Endothelial cell of umbilical vein (primary cell): ENCODE measurements at places on chromosomes 1 and 21. TPM values are rescaled to one million over a fixed set of nuclear protein-coding genes. Genes with fewer than 3 reads are reported as not detected.

DNA sequence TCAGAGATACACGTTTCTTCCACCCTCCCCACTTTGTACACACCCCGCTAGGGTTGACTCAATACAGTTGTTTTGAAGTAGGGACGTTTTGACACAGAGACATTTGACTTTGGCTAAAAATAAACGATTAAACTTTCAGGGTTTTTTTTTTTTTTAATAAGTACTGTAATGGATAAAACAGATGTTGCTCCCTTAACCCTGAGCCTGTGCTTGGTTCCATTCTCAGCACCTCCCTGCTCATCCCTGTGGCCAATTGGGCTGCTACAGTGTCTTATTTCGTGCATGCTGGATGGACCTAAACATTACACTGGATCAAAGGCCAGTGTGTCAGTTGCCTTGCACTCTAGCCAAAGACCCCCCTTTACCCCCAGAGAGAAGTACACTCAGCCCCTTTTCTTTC lies 16.9 kb downstream of the GRHL3 start:
- no peak for DNase-seq

- DNase-seq = no peak
These were observed 207.1 kb upstream of the DEPDC1 start for GRCh38 chr1:68703921-68704354.

- no peak for DNase-seq
These were observed 19.6 kb downstream of the SLC27A3 start for GRCh38 chr1:153794624-153795329.

DNA sequence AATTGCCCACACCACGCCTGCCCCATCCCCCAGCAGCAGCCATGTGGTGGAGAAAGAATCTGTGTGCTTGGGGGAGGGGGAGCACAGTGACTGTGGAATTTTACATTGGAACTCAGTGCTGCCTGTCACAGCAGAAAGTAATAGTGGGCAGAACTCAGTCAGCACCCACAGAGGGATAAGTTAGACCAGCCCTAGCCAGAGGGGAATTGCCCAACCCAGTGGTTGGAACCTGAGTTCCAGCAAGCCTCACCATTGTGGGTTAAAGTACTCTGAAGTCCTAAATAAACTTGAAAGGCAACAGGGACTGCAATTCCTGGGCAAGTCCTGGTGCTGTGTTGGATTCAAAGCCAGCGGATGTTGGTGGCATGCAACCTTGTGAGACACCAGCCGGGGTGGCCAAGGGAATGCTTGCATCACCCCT lies 88.8 kb downstream of the MRPL39 start:
- no peak for DNase-seq

DNA sequence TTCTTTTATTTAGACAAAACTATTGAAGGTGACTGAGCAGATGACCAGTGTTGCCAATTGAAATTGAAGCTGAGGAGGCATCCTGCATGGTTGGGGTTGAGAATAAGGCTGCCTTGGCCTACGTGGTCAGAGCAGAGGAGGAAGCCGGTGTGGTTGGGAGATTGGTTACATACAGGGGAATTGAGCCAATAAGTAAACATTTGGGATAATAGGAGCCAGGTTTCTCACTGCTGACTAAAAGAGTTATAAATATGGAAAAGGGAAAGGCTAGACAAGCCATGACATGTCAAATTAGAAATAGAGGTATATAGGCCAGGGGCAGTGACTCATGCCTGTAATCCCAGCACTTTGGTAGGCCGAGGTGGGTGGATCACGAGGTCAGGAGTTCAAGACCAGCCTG lies 15.8 kb downstream of the SNX7 start:
- no peak for DNase-seq

DNA sequence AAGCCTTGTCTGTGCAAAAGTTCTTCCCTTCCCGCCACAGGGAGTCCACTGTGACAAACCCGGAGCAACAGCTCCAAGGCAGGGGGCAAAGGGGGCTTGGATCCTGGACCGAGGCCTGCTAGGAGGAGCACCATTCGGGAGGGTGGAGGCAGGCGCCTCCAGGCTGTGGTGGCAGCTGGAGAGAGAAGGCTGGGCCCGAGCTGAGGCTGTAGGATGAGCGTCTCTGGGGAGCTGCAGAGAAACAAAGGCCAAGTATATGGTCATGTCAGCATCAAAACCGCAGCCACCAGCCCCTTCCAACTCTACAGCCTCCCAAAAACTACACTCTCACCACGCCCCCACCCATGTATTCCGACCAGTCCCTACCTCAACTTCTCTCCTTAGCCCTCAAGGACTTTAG lies 579 bp downstream of the SH3BP5L start:
- no peak for DNase-seq

DNA sequence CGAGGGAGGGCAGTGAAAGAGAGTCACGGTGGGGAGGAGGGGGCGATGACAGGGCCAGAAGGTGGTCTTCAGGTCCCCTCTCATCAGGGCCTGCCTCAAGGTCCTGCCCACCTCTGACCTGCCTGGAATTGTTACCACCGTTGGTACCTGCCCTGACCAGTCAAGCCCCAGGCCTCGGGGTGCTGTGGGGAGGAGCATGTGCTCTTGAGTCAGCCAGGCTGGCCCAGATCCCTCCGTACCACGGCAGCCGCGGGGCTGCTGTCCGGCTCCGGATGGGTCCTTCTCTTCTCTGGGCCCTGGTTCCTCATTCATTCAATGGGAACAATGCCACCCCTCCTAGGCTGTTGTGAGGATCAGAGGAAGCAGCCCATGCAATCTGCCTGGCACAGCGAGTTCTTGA lies 22.0 kb downstream of the SERINC2 start:
- no peak for DNase-seq

- DNase-seq = no peak
These were observed 1581.5 kb downstream of the NCAM2 start for GRCh38 chr21:22579741-22580140.

- no peak for DNase-seq
These were observed 744.9 kb upstream of the NCAM2 start for GRCh38 chr21:20253261-20253660.

- DNase-seq = peak; percentile 35
These were observed 51.1 kb downstream of the ZNF326 start for GRCh38 chr1:90045853-90046563.

- DNase-seq = peak; percentile 40
These were observed 17.1 kb downstream of the RGL1 start for GRCh38 chr1:183821889-183822611.

- no peak for DNase-seq
These were observed 76.1 kb upstream of the SIPA1L2 start for GRCh38 chr1:232705815-232706575.

GRCh38 chr1:197706601-197707000 lies 68.7 kb downstream of the DENND1B start:
- no peak for DNase-seq

DNA sequence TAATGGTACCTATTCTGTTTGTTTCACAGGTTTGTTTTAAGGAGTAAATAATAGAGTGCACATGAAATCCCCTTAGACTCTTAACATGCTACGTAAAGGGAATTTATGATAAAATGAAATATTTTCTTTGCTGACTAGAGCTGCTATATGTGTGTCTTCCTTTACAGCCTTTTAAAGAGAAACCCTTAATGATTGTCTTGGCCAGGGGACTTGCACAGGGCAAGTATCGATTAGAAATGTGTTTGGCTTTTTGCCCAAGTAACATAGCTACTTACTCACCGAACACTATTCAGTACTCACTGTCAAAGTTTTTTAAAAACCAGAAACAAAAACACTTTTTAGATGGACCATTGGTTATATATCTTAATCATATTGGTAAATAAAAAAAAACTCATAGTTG lies 71.3 kb upstream of the KIAA1614 start:
- DNase-seq = no peak

DNA sequence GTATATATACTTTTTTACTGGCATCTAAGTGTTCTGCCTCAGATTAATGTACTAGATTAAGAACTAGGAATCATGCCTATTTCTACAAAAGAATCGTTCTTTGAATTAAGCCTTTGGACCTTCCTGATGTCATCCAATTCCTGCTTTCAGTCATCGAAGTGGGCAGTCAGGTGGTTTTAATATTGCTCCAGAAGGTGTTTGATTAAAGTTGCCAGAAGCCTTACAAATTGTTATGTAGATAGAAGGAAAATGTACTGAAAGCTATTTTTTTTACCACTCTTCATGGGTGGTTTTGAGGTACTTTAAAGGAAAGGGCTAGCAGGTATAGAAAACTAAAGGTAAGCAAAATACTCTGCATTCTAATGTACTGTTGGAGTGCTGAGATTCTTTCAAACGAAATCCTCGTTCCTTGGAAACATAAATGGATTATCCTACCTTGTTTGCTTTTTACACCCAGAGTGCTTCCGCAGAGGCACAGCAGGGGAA lies 716 bp downstream of the CTBS start:
- no peak for DNase-seq

GRCh38 chr1:30148676-30149075 lies 574.7 kb downstream of the MATN1 start:
- no peak for DNase-seq

- DNase-seq = peak; percentile 60
These were observed 507.1 kb upstream of the ZRANB2 start for GRCh38 chr1:71587961-71588360.

DNA sequence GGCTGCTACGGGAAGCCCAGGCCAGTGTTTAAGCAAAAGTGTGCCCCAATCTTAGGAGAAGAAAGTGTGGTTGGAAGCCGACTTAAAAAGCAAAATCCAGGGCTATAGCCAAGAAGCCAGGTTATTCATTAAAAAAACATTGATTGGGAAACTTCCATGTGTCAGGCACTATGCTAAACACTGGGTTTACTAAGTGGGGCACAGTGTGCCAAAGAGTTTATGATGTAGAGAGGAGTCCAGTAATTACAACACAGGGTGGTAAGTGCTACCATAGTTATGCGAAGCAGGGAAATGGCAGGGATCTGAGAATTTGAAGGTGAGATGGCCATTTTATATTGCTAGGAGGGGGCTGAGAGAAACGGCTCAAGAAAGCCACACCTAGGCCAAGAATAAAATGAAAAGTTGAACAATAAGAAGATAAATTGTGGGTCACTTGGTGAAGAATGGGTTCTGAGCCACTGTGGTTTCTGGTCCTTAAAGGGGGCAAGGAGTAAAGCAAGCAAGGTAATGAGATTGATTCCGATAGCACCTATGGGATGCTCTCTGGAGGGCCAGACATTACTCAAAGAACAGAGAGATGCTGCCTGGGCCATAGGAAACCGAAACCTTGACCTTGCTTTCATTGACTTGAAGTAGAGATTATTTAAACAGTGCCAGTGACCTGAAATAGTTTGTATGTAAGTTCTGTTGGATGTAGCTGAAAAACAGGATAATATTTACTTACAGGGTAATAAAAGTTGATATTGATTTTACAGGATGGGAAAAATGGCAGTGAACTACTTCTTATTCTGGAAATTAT lies 177.8 kb downstream of the GIPC2 start:
- no peak for DNase-seq

- DNase-seq = no peak
These were observed 131.7 kb downstream of the PSMG1 start for GRCh38 chr21:39051588-39051949.

DNA sequence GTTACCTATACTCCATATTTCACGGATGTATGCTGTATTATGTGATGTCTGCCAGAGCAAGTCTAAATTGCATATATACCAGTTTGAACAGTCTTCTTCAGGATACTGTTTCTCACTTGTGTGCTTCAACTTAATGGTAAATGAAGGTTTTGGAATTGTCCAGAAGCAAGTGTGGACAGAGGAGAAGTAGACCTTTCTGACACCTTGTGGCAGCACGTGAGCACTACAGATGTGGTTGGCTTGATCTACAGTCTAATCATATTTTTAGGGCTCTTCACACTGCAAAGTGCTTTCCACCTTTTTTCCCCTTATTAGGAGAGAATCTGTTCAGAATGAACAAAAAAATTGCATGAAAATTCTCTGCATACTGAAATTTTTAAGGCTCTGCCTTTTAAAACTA lies 10.9 kb downstream of the MORC3 start:
- peak; percentile 64 for DNase-seq

GRCh38 chr1:226653311-226653921 lies 85.7 kb downstream of the ITPKB start:
- no peak for DNase-seq

DNA sequence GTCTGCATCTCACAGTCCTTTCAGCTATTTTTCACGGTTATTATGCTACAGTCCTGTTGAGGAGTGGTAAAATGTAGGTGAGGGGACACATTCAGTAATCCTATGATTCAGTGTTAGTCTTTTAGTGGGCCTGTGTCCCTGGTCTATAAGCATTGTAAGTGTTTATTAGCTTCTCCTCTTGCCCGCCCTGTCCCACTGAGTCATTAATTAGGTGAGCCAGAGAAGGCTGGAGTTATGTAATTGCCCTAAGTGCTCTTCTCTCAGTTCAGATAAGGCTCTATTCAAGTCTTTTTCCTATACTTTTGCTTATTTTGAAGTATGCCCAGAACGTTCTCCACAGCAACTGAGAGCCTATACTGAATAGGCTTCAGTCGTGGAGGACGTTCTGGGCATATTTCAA lies 76.3 kb upstream of the ZRANB2 start:
- no peak for DNase-seq

- DNase-seq = no peak
These were observed 123.0 kb upstream of the TMPRSS2 start for GRCh38 chr21:41630917-41631316.

GRCh38 chr1:199898654-199899053 lies 128.9 kb upstream of the NR5A2 start:
- no peak for DNase-seq

DNA sequence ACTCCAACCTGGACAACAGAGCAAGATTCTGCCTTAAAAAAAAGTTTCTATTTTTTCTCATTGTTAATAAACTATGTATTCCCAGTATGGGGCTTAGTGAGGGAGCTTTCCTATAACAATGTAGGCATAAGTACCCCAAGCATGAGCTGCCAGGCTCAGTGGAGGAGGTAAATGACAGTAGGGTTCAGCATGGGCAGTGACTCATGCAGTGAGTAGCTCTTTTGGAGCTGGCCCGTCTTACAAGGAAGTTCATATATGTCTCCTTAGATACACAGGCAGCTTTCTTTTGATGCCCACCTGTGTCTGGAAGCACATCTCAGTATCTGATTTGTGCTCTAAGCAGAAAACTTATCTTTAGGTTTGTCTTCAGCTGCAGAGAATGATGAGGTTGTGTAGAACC lies 57.9 kb downstream of the ZNF678 start:
- no peak for DNase-seq

DNA sequence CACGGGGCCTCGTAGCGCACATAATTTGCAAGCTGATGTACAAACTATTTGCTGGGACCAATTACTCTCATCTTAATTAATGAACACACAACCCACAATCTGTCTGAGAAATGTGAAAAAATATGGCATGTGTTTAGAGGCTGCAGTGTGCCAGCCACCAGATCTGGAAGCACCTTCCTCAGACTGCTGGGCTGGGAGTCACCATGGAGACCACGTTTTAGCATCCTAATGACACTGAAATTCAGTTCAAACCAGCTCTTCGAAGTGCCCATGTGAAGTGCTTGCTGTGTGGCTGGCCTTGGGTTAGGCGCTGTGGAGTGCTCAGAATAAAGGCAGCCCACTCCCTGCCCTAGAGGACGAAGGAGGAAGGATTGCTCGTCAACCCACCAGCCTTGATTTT lies 482.4 kb downstream of the OMA1 start:
- DNase-seq = no peak

Gene S100A7
- polyA plus RNA-seq = not detected in 2 replicates

Gene PROK1
- not detected in 2 replicates for polyA plus RNA-seq

Gene CRYZL1
- 20.7 and 26.4 TPM in 2 replicates for polyA plus RNA-seq

Gene LGR6
- not detected in 2 replicates for polyA plus RNA-seq

Gene CLCA1
- polyA plus RNA-seq = not detected in 2 replicates

Gene PTGFRN
- 30.6 and 39.6 TPM in 2 replicates for polyA plus RNA-seq

Gene OLFML3
- polyA plus RNA-seq = 3.9 TPM in 2 replicates

Gene PPM1J
- polyA plus RNA-seq = 3.1 and 3.2 TPM in 2 replicates

Gene TOR1AIP1
- polyA plus RNA-seq = 10.9 and 12.0 TPM in 2 replicates

Gene TP73
- polyA plus RNA-seq = 0.03 and 0.10 TPM in 2 replicates

Gene BRINP2
- polyA plus RNA-seq = not detected in 2 replicates
